ENCODE measurements at places on chromosomes 7 and 10. TPM values are rescaled to one million over a fixed set of nuclear protein-coding genes. Genes with fewer than 3 reads are reported as not detected.
A peak's percentile ranks its signal among the peaks of the same experiment; 100 is the strongest.

DNA sequence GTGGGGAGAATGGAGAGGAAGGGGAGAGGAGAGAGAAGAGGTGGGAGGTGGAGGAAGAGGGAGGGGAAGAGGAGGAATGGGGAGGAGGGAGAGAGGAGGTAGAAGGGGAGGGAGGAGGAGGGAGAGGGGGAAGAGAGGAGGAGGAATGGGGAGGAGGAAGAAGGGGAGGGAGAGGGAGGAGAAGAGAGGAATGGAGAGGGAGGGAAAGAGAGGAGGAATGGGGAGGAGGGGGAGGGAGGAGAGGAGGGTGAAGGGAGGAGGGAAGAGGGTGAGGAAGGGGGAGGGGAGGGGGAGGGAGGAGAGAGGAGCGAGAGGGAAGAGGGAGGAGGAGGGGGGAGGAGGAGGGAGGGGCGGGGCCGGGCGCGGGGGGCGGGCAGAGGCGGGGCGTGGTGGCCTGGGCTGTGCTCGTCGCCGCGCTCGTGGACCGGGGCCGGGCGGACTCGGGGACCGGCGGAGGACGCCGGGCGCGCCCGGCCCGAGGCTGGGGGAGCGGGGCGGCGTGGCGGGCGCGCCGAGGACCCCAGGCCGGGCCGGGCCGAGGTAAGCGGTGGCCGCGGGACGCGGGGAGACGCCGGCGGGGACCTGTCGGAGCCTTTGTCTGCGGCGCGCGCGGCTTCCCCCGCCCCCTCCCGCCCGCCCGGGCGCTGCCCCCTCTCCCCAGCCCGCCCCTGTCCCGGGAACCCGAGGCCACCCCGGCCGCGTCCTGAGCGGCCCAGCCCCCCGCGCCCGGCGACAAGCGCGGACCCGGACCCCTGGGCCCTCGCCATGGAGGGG, at the start of gene SLC29A4:
SLC29A4 (plus strand) TSS at position 401 of the 774 bp plus-strand sequence. CDS start 4,874 bp downstream, outside the sequence.
- H3K4me1 ChIP-seq = 0 out of 2 replicates have a peak, but pooled peaks cover 4% of the 10 kb centered on the region
- peak within 1 kb of the TSS; percentile 66 for H3K4me3 ChIP-seq
- H3K27me3 ChIP-seq = no peaks in the 10 kb centered on the region
- DNase-seq = peak; percentile 87

GRCh38 chr7:116940689-116941370, 12.5 kb upstream of the ST7 start:
- H3K4me1 ChIP-seq = no peaks in the 10 kb centered on the region
- H3K36me3 ChIP-seq = no peaks in the 10 kb centered on the region
- H3K27ac ChIP-seq = no peak overlapping the region
- no peak overlapping the region for H3K4me3 ChIP-seq

GRCh38 chr10:110488940-110489339, 8.8 kb upstream of the DUSP5 start:
- no peak overlapping the region for H3K27ac ChIP-seq
- no peak for DNase-seq
- peaks cover 2% of the 10 kb centered on the region for H3K4me1 ChIP-seq
- H3K4me3 ChIP-seq = no peak overlapping the region

- peak overlapping the region; percentile 46 for H3K27ac ChIP-seq
- peak; percentile 83 for DNase-seq
- no peaks in the 10 kb centered on the region for H3K36me3 ChIP-seq
Observed at GRCh38 chr7:32905175-32905662, 13.7 kb upstream of the KBTBD2 start.

Gene TMEM139
- polyA plus RNA-seq = 0.19 TPM

DNA sequence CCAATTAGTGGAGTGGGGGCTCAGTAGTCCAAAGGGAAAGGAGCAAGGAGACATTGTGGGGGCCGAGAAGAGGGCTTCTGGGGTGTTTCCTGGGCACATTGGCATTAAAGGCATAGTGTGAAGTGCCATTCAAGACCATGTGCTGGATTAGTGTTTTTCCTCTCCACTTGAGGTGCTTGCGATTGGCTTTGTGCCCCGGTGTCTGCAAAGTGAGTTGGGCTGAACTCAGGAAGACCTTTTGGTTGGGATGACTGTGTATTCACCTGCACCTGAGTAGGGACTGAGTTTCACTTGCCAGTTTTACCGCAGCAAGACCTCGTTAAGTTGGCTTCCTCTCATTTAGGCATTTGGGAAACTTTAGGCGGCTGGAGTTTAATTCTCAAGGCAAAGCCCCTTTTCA, 73.0 kb downstream of the TCF7L2 start:
- no peaks in the 10 kb centered on the region for H3K36me3 ChIP-seq
- no peak overlapping the region for H3K4me3 ChIP-seq
- no peak overlapping the region for H3K27ac ChIP-seq
- H3K4me1 ChIP-seq = peaks cover 17% of the 10 kb centered on the region
- DNase-seq = no peak

Gene EPO
- not detected for polyA plus RNA-seq

DNA sequence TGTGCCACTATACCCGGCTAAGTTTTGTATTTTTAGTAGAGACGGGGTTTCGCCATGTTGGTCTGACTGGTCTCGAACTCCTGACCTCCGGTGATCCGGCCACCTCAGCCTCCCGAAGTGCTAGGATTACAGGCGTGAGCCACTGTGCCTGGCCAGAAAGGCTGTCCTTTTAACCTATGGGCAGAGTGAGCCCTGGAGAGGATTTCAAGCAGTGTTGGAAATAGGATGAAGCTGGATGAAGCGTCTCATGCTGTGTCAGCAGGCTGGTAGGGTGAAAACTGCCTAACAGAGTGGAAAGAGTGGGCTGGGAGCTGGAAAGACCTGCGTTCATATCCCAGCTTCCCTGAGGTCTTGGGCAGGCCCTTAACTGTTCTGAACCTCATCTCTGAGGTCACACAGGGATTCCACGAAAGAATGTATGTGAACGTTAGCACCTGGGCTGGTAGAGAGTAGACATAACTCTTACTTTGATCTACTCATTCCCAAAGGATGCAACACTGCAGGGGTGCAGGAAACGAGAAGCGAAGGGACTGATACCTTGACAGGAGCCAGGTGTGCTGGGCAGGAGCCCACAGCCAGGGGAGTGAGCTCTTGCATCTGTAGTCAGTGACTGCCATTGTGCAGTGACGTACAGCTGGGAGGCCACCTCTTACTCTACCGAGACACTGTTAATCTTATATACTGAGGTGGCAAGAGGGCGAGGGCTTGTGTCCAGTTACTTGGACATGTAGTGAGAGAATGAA, 34.1 kb downstream of the WBP1L start:
- H3K27me3 ChIP-seq = no peaks in the 10 kb centered on the region
- no peak overlapping the region for H3K27ac ChIP-seq
- no peaks in the 10 kb centered on the region for H3K36me3 ChIP-seq
- H3K4me1 ChIP-seq = peaks cover 42% of the 10 kb centered on the region
- H3K4me3 ChIP-seq = no peak overlapping the region

DNA sequence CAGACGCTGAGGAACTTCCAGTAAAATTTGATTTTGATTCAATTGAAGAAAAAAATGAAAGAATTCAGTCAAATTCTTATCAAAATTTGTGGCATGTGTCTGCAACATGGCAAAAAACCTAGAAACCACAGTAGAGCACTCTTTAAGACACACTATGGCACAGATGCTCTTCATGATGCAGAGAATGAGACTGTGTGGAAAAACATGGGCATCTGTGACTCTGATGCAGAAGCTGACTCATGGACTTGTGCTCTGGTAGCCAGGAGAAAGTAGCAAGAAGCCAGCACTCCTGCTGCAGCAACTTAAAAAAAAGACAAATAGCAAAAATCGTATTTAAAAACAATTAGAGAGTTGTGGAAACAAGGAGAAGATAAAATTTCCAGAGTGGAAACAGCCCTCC, 8.9 kb upstream of the KCNK18 start:
- no peak overlapping the region for H3K4me3 ChIP-seq
- H3K4me1 ChIP-seq = no peaks in the 10 kb centered on the region
- DNase-seq = no peak
- no peaks in the 10 kb centered on the region for H3K27me3 ChIP-seq
- no peak overlapping the region for H3K27ac ChIP-seq

DNA sequence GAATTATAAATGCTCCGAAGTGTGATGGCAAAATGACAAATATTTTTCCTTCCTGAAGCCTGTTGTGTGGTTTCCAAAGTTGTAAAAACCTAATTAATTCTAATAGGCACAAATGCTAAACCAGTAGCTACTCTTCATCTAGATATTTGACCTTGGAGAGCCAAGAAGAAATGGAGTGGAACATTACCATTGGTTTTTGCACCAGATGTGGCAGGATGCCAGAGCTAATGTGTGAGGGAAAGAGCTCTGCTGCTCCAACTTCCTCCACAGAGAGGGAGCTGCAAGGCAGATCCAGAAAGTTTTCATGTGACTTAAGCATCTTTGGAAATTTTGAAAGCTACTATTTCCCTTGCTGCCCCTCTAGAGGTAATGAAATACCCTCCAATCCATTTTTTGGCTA, 65.1 kb upstream of the HPS1 start:
- no peaks in the 10 kb centered on the region for H3K36me3 ChIP-seq
- no peak overlapping the region for H3K4me3 ChIP-seq
- no peak for DNase-seq
- no peak overlapping the region for H3K27ac ChIP-seq
- H3K4me1 ChIP-seq = no peaks in the 10 kb centered on the region
- H3K27me3 ChIP-seq = peaks cover 13% of the 10 kb centered on the region

DNA sequence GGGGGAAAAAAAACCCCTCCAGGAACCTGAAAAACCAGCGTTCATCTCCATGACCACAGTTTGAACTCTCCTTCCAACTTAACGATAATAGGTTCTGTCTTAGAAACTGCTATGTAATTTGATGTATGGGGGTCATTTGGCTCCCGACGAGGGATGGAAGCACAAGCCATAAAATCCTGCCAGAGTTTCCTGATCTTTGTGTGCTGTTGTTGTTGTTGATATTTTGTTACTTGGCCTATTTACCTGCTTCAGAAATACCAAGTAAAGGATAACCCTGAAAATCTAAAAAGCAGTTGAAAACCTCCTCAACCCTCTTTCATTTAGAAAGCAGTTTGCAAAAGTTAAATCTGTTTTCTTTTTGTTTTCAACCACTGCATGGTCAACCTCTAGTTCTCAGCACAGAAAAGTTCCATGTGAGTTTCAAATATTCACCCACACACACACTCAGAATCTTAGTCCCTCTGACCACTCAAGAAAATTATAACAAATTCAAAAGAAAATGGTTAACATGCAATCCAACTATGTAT, 9.3 kb upstream of the HOXA2 start:
- no peak overlapping the region for H3K27ac ChIP-seq
- peaks cover 94% of the 10 kb centered on the region for H3K27me3 ChIP-seq
- H3K36me3 ChIP-seq = no peaks in the 10 kb centered on the region
- H3K4me3 ChIP-seq = no peak overlapping the region
- DNase-seq = no peak

- no peaks in the 10 kb centered on the region for H3K36me3 ChIP-seq
- H3K4me1 ChIP-seq = no peaks in the 10 kb centered on the region
- no peak for DNase-seq
- H3K27me3 ChIP-seq = no peaks in the 10 kb centered on the region
Observed at GRCh38 chr7:91596287-91596686, 284.2 kb downstream of the MTERF1 start.

- H3K36me3 ChIP-seq = no peaks in the 10 kb centered on the region
- no peak for DNase-seq
- H3K4me1 ChIP-seq = peaks cover 1% of the 10 kb centered on the region
- H3K4me3 ChIP-seq = no peak overlapping the region
- no peak overlapping the region for H3K27ac ChIP-seq
Observed at GRCh38 chr10:131172433-131172832, 139.1 kb downstream of the TCERG1L start.

Gene RNF133
- polyA plus RNA-seq = not detected

DNA sequence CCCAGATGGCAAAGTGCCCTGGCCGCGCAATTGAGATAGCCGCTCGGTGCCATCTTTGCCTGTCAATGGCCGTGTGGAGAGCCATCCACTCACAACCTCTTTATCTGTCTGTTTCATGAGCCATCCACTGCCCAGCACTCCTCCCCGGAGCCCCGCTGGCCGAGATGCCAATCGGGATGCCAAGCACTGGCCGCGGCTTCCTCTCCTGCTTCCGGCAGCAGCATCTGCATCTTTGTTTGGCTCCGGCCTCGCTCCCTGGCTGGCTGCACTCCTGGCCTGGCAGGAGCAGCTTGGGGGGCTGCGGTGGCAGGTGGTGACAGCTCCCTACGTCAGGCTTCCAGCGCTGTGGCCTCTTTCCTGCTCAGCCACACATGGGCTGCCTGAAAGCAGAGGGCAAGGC, 231.7 kb downstream of the USP6NL start:
- H3K4me1 ChIP-seq = no peaks in the 10 kb centered on the region
- no peaks in the 10 kb centered on the region for H3K27me3 ChIP-seq
- H3K27ac ChIP-seq = no peak overlapping the region
- DNase-seq = peak; percentile 64
- no peaks in the 10 kb centered on the region for H3K36me3 ChIP-seq

Gene CLDN4
- 4.6 TPM for polyA plus RNA-seq
